ENCODE measurements at places on chromosomes 6 and 20.

GRCh38 chr6:45422503-45423110 is 44.9 kb upstream of the SUPT3H start:
- DNase-seq = no peak

DNA sequence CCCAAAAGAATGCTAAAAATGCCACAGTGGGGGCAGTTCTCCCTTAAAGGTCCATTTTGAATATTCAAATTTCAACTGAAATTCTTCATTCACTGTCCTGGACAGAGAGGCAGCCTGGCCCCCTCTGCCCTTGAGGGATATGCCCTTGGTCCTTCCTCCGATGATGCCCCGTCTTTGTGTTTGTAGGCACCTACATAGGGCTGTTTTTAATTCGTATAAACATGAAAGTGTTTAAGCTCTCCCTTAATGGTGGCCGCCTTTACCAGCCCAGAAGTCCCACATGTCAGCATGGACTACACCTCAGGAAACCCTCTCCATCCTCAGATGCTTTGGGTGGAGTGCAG is 70.2 kb downstream of the SSR1 start:
- DNase-seq = no peak

DNA sequence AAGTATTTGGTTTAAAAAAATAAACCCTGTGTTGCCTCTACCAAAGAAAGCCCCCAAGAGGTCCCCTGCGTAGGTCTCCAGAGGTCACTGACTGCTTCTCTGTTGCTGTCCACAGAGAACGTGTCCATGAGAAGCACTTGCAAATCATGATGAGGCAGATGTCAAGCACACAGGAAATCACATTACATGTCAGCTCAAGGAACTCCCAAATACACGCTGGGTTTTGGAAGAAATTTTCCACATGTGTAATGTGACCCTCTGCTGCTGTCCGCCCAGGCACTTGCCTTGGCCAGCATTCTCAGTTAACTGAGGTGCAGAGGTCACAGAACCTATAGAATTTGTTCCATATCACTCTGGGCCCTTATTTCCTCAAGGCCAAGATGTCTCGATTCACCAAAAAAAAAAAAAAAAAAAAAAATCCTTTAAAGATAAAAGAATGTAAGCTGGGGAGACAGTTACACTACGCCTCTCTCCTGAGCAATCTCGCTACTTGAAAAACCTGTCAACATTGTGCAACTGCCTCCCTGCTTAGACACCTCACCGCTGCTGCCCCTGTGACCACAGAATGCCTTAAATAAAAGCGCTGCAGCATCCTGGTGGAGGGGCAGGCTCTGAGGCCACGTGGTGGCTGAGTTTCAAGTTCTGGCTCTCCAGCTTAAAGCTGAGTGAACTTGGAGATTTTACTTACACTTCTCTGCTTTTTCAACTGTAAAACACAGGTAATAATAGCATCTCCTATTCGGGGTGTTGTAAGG is 42.3 kb downstream of the SLC22A23 start:
- no peak for DNase-seq

DNA sequence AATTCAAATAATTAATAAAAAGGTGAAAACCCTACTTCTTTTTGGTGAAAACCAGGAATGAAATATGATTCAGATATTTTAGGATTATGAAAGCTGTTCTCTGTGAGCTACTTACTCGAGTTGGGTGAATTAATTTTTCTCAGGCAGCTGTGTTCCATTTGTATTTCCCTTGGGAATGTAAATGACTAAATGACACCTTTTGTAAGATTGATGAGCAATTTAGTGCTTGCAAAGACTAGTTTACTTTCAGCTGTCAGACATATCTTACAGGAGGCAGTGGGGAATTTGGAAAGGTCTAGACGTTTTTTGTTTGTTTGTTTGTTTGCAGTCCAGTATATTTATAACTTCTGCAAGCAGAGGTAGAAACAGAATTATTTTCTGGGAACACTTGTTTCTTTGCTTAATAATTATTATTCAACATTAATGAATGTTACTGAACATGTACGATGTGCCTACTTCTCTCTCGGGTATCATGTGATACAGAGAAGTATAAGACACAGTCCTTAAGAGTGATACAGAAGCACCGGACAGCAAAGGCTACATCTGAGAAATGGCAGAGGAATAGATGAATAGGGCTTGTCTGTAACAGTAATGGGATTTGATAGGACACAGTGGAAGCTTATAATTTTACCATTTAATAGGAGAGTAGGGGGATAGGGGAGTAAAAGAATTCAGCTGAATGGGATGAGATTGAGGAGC is 91.3 kb downstream of the AKAP7 start:
- no peak for DNase-seq

DNA sequence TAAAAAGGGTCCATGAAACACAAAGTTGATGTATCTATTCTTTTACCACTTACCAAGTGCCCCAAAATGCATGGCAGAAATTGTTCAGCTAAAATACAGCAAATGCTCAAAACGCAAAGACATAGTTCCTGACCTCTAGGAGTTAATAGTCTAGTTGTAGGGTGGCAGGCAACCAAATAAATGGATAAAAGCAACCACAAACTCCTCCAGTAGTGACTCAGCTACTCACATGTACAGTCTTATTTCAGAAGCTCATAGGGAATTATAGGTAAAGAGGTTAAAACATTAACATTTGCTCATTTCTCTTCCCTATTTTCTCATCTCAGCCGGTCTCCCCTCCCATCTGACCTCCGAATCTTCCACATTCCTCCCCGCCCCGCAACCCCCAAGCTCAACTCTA is 143.9 kb upstream of the INSM1 start:
- no peak for DNase-seq

- DNase-seq = no peak
Observed at GRCh38 chr6:18492972-18493371, 105.8 kb downstream of the RNF144B start.

DNA sequence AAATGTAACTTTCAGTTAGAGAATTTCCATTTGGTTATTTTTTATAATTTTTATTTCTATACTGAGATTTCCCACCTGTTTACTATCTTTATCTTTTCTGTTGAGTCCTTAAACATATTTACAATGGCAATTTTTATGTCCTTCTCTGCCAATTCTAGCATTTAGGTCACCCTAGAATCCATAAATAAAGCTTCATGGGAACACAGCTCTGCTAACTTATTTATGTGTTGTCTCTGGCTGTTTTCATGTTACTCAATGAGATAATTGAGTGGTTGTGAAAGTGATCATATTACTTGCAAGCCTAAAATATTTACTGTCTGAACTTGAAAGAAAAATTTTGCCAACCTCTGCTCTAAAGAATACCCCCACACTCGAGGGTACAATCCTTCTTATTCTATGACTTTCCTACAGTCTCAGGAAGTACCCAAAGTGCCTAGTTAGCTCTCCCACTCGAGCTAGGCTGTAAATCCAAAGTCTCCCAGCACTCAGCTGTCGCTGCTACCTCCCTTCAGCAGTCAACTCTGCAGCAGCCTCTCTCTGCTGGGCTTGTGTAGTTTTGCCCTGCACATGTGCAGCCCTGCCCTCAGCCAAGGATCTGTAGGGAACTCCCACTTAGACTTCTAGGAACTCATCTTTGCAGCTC is 53.5 kb upstream of the GCLC start:
- DNase-seq = no peak

- DNase-seq = no peak
Observed at GRCh38 chr6:22366214-22366613, 69.4 kb upstream of the PRL start.

DNA sequence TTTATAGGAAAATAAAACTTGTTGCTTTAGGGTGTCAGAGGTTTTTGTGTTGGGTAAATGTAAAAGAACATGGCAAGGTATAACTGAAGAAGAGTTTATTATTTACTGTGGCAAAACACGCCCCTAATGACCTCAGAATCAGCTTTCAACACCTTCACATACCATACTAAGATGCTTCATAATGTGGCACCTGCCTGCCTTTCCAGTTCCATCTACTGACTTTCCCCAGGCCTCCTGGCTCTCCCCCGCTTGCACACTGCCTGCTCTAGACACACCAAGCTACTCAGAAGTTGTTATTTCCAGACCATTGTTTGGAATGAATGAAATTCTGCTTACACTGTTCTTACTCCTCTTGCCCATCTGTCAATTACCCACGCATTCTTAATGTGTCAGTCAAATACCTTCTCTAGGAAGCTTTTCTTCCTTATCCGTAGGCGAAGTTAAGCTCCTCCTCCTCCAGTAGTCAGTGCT is 1.8 kb downstream of the TIAM2 start:
- no peak for DNase-seq

- no peak for DNase-seq
Observed at GRCh38 chr6:35062676-35063574, 78.2 kb downstream of the TCP11 start.

DNA sequence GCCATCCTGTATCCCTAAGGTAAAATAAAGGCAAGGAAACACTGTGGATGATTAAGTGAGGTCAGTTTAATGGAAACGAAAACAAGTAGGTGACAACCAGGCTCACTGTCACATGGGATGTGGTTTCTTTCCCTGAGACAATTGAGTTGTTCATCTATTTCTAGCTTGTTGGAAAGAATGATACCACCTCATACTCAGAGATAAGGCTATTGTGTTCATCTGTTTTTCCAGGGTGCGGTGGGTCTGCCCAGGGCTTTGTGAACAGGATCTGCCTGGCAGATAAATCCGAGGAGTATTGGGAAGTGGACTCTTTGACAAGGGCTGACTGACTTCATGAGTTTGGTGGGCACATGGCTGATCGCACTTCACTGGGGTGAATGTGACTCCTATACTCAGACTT is 80.8 kb upstream of the TIAM2 start:
- no peak for DNase-seq

DNA sequence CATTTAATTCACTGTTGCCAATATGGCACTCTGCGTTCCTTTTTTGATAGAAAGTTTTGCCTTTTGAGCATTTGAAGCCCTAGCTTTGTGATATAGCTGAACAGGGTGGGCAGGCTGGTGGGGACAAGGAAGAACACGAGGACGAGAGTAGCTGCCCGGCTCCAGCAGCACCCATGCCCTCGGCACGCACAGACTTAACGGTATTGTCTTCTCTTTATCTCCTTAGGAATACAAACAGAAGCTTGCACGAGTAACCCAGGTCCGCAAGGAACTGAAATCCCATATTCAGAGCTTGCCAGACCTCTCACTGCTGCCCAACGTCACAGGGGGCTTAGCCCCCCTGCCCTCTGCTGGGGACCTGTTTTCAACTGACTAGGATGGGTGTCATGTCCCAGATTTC is 56.0 kb downstream of the RPRD1B start:
- no peak for DNase-seq
